ENCODE measurements at places on chromosomes 11 and 22.

DNA sequence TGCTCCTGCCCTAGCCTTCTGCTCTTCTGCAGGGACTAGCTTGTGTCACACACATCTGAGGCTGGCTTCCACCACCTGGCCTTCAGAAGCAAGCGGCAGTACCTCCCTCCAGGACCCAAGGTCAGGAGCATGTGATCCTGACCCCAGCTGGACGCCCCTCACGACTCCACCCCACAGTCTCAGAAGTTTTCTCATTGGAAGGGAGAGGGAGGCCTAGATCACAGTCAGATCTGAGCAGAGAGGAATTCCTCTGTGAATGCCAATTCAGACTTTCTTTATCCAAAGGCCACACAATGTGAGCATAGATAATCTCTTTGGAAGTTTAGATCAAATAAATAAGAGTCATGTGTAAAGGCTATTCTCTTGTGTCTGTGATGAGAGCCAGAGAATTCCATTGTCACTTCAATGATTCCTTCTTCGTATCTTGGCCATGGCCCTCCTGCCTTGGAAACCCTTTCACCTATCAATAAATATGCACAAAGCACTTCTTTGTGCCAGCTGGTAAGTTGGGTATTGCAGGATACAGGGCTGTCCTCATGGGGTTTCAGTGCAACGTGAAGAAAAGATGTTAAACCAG, 142.9 kb downstream of the SNX19 start:
- DNase-seq: no peak

DNA sequence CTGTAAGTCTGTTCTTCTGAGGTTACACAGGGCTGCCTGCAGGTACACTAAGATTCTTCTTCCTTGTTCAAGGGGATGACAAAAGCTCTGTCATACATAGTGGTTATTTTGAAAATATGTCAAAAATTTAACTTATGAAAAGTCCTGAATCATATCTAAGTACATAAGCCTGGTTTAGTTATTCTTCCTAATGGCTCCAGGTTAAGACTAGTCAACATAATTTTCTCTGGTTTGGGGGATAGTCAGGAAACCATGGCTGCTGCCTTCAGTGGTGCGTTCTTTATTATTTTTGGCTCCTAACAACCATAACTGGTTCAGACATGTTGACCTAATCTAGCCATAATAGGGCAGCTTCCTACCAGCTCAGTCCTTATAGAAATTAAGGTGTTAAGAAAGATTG, 257.4 kb upstream of the DDI1 start:
- no peak for DNase-seq

DNA sequence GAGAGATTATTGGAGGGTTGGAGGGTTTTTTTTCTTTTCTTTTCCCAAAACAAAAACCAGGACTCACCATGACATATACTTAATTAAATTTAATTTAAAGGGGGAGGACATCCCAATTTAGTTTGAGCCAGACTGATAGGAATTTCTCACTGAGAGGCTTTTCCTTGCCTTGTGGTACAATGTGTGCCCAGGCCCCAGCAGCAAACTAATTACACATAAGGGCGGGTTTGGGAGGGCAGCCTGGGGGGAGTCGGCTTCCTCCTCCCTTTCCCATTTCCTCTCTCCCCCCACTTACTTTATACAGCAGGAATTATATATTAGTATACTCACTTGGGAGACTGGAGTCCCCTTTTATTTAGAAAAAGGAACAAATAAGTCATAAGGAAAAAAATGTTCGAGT, 2.9 kb downstream of the TEAD1 start:
- DNase-seq: no peak

GRCh38 chr11:87397011-87397865, 359.5 kb downstream of the TMEM135 start:
- no peak for DNase-seq

DNA sequence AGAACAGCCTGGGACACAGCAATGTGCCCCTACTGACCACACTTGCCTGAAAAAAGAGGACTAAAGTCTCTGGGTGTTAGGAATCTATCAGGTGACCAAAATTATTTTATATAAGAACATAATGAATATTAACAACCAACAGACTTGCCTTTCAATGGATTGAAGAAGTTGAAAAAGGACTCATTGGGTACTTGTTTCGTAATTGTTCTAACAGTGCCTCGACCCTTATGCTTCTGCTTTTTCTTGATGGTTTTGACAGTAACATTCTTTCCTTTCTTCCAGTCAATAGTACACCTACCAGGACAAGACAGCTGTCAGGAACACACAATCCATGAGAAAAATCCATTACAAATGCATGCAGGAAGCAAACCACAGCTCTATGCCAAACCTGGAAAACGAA, 29.0 kb upstream of the PHLDA2 start:
- DNase-seq: no peak

GRCh38 chr11:71406681-71407080, 41.5 kb downstream of the DHCR7 start:
- no peak for DNase-seq

DNA sequence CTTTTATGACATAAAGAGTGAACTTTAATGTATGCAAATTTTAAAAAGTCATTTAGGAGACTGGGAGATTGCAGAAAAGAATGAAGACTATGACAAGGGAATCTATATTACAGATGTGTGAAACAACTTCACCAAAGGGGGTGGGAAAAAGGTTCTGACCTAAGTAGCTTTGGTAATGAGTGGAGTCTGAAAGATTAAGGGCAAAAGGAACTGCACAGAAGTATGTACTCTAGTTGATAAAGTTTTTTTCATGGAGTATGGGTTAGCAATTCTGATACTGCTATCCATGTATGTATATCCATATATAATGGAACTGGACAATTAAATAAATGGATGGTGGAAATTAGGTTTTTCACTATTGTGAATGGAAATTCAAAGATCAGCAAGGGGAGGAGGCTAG, 9.2 kb downstream of the CKAP5 start:
- DNase-seq: no peak

DNA sequence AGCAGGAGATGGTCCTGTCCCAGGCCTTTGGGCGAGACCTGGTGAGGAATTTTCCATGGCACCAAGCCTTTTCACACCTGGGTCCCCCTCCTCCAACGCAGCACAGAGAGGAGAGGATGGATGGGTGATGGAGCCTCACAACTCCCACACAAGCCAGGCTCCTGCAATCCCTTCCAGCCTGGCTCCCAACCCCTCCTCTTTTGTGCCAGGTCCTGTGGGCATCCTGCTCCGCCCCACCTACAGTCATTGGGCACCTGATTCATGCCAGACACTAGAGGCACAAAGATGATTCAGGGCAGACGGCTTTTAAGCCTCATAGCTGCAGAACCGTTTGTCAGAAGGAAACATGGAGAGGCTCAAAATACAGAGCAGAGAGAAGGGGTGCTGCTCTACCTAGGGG, 16.1 kb upstream of the MYRF start:
- no peak for DNase-seq

DNA sequence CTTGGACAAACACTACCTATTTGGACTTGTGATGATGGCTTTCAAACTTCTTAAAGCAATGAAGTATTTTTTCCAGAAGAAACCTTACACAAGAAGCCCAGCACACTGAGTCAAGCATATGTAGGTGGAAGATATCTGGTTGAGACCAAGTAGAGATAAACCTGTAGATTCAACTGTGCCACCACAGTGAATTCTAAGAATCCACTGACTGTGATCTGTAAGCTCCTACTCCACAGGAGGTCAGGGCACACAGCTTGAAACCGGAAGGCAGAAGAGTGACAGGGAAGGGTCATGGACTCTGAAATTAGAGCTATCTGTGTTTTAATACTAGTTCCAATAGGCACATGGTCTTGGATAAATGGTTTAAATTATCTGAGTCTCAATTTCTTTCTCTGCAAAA, 404.5 kb downstream of the ETS1 start:
- no peak for DNase-seq

- no peak for DNase-seq
These were observed 1.5 kb downstream of the MAPK8IP1 start for GRCh38 chr11:45886816-45887520.

DNA sequence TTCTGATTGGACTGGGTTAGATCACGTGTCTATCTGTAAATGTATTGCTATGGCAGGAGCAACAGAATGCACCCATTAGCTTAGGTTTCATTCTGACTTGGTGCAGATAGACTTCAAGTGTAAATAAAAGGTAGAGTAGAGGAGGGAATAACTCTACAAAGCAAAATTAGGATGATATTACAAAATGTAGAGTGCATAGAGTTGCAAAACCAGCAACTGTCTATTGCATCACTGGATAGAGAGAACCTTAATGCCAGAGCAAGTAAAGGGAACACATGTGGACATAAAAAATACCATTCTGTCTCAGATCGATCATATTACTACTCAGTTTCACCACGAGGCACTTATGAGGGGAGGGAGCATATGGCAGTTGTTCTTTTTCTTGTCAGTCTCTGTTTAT, 22.0 kb upstream of the CAT start:
- no peak for DNase-seq

DNA sequence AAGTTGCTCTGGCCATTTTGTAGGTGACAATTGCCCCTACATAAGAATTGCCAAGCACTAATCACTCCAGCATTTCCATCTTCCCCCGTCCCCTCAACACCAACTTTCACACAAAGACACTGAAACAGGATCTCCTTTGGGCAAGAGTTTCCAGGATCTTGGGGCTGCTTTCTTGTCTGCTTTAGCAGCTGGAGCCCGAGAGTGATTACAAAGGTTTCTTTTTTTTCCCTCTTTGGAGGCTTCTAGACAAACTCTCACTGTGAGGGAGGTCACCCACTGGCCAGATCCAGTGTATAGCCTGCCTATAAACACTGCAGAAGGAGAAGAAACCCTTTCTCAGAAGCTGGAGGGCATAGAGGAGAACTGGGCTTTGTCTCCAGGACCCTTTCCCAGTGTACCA, 92.5 kb downstream of the APIP start:
- DNase-seq: no peak

- no peak for DNase-seq
These were observed 19.5 kb upstream of the CHKA start for GRCh38 chr11:68140496-68141245.

- no peak for DNase-seq
These were observed 27.4 kb upstream of the MALAT1 start for GRCh38 chr11:65471447-65471891.

- no peak for DNase-seq
These were observed 8.6 kb downstream of the OAF start for GRCh38 chr11:120219232-120219937.

- DNase-seq: no peak
These were observed 131.2 kb downstream of the TTC17 start for GRCh38 chr11:43489869-43490465.

DNA sequence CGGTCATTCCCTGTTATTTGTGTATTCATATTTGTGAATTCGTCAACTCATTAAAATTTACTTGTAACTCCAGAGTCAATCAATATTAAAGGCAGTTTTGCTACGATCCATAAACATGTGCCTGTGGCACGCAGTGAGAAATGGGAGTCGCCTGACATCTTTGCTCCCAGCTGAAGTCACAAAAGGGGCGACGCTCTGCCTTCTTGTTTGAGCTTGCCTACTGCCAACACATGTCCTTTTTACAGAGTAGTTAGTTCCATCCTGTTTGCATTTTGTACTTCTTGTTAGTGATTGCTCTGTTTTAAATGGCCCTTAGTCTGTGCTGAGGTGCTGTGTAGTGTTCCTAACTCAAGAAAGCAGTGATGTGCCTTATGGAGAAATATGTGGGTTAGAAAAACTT, 305.3 kb downstream of the ETS1 start:
- no peak for DNase-seq

DNA sequence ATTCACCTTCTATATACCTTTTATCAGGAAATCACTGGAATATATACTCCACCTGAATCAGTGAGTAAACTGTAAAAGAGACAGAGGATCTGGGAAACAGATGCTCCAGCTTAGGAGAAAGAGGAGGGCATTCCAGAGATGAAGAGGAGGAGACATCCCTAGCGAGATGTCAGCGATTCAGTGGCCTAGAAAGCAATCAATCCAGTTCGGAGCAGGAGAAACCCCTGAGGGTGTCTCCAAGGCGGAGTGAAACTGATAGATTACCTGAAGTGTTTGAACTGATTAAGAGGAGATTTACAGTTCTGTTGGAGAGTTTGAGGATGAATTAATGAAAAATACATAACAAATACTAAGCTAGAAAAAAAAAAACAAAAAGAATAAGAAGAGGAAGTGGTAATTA, 24.5 kb upstream of the TNRC6B start:
- no peak for DNase-seq

GRCh38 chr22:48205161-48205560, 1442.7 kb downstream of the TBC1D22A start:
- DNase-seq: no peak

DNA sequence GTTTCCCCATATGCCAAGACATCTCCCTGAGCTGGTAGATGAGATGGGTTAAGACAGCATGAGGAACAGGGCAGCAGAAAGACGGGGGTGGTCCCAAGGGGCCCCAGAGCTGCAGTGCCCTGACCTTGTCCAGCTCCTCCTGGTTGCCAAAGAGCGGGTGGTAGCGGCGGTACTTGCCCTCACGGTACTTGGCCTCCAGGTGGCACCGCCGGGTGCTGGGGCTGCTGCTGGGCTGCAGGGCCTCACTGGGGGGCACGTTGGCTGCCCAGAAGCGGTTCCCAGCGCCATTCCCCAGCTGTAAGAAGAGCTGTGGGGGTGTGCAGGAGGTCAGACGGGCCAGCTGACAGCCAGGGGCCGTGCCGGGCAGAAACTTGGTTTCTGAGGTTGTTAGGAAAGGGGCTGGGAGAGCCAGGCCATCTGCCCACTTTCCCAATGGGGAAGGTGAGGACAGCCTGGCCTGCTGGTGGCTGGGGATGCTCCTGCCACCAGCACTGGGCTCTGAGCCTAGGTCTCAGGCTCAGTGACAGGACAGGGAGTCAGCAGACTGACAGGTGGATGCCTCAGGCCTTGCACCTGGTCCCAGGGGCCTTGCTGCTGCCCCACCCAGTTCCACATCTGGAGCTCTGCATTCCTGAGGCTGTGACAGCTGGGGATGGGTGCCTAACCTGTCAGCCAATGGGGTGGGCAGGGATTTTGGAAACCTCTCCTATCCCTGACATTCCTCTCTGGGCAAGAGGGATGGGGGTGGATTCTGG, 30.0 kb upstream of the PDE2A start:
- no peak for DNase-seq

DNA sequence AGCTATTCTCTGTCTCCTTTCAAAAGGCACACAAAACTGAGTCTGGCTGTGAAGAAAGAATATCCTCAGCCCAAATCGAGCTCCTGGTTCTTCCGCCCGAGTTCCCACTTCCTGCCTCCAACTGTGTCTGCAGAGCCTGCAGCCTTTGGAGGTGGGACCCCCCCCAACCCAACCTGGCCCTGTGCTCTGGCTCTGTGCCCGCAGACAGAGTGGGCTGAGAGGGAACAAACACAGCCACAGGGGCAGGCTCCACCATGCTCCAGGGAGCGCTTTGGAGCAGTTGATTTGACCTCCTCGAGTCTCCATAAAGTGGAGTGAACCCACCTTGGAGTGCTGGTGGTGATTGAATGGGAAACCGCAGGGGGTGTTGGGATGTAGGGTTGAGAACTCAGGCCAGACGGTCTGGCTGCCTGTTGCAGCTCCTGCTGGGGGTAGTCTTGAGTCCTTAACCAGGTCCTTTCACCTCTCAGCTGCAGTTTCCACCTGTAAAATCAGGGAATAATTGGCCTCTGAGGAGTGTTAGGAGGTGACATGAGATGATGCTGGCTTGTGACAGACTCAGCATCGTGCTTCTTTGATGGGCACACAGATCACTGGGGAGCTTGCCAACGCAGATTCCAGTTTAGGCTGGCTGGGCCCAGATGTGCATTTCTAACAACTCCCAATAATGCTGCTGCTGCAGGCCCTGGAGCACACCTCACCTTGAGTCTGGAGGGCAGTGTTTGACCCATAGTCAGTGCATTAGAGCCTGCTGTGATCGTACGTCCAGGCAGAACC, 11.4 kb downstream of the DAGLA start:
- DNase-seq: no peak
